ENCODE measurements at places on chromosomes 2 and 18. TPM values are rescaled to one million over a fixed set of nuclear protein-coding genes. Genes with fewer than 3 reads are reported as not detected.

DNA sequence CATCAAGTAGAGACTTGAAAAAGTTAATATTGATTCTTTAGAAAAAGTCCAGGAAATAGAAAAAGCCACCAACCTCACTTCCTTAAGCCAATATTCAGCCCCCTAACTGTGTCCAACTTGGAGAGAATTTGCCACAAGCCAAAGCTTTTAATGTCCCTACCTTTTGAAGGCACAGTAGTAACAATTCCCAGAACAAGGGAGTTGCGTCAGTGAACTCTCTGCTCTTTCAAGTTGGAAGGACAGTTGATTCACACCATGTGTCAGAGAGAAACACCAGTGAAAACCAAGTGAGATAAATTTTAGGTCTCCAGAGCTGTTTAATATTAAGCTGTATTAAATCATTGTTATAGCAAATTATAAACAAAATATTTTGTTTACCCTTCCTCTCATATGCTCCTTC, 66.1 kb downstream of the EXOC6B start:
- no peak for DNase-seq

GRCh38 chr2:74815941-74816340, 18.0 kb upstream of the HK2 start:
- DNase-seq = no peak

GRCh38 chr2:232892843-232893242, 22.8 kb downstream of the SNORC start:
- no peak for DNase-seq

GRCh38 chr18:708096-708495, 4.3 kb downstream of the ENOSF1 start:
- no peak for DNase-seq

- DNase-seq = peak; percentile 93
These were observed 18.6 kb upstream of the COL6A3 start for GRCh38 chr2:237432484-237433092.

GRCh38 chr18:493986-494983, 6.2 kb downstream of the COLEC12 start:
- peak; percentile 94 for DNase-seq

DNA sequence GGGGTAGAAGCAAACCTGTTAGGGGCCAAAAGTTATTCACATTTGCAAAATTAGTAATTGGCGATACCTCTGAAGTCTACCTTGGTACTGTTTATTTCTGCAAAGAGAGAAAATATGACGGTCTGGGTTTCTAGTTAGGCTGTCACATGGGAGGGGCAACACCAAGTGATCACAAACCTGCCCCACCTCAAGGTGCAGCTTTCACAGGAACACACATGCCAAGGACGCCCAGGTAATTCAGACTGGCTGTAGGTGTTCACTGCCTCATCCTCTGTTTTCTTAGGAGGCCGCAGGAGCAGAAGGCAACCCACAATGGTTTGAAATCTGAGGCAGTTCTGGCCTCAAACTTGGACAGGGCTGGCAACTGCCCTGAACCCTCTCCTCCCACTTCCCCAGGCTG, 56.2 kb downstream of the STPG4 start:
- DNase-seq = no peak

DNA sequence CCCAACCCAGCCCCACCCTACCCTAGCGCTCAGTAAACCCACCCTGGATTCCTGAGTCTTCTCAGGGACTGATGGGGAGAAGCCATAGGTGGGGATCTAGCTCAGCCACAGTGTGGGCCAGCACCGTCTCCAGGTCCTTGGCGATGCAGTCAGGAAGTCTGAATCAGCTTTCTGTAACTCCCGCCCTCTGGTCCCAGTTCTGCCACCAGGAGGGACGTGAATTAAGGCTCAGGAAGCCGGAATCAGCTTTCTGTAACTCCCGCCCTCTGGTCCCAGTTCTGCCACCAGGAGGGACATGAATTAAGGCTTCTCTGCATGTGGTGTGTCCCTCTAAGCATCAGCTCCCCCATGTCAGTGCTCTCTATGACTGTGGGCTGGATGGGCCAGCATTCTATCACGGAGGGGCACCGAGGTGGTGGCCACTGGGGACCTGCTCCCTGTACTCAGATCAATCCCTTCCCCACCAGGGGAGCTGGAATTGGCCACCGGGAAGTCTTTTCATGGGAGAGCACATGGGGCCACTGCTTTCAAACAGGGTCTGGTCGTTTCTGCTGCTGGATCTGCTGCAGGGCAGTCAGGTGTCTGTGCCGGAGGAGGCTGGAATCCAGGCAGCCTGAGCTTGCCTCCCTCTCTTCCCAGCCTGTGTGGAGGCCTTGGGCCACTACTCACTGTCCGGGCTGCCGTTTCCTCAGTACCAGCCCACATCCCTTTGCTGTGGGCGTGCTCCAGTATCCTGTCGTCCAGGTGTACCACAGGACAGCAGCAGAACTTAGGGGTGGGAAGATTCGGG, 24.7 kb downstream of the ASB18 start:
- DNase-seq = no peak

GRCh38 chr2:151030663-151031230, 230.9 kb downstream of the RBM43 start:
- no peak for DNase-seq

GRCh38 chr2:17355608-17356329, 162.5 kb downstream of the RAD51AP2 start:
- no peak for DNase-seq

GRCh38 chr2:12338946-12339697, 377.6 kb upstream of the TRIB2 start:
- no peak for DNase-seq

GRCh38 chr2:166088634-166089033, 39.2 kb downstream of the SCN1A start:
- DNase-seq = peak; percentile 60

DNA sequence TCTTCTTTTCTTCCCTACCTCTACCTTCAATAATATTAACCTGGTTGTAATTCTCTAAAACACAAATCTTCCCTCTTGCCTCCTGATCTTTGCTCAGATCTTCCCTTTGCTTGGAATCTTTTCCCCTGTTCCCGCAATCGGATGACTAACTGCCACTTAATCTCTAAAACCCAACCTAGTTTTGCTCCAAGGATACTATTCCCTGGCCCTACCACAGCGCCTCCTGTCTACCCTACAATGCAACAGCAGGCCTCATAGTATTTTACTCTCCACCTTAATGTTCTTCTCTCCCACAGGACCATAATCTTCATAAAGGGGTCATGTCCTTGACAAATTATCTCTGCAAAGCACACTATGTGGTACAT, 246.8 kb upstream of the TNP1 start:
- peak; percentile 65 for DNase-seq

DNA sequence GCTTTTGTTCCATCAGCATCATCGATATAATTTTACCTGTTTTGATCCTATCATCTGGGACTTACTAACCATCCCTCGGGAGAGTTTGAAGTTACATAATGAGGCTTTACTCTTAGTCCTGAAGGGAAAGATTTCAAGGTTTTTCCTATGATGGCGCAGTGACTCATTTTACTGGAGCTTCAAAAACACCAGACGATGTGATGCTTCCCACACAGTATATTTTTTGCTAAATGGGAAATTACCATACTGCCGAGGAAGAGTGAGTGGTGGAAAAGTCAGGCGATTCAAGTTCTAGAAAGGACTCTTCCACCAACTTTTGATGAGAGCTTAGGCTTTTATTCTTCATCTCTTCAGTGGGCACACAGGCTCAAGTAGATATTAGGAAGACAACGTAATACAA, 44.6 kb upstream of the GCG start:
- DNase-seq = peak; percentile 91

DNA sequence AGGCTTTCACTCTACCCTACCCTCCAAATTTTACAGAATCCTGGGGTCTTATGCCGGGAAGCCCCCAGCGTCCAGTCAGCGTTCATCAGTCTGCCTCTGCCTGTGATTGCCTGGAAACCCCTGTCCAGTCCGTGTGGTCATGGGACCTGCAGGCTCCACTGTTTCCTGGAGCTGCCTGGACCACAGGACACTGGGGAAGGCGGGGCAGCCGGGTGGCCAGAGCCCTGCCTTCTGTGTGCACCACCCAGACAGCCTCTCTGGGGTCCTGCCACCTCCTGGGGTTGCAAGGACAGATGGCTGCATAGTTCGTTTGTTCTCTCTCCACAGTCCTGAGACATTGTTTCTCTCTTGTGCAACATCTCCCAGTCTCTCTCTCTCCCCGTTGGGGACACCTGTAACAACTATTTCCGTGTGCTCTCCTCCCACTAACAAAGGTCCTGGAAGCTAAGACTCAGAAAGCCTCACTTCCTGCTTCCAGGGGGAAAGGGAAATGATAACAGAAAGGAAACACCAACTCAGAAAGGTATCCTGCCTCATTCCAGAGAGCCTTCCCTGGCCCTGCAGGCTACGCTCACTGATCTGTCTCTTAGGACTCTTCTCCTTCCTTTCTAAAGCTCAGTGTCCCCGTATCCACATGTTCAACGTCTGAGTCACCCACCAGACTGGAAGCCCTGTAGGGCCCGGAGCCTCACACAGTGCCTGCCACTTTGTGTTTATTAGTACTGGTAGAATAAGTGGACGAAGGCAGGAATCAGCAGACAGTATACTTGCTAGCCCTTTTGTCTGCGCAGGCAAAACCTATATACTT, 192.8 kb upstream of the RAB12 start:
- peak; percentile 4 for DNase-seq

DNA sequence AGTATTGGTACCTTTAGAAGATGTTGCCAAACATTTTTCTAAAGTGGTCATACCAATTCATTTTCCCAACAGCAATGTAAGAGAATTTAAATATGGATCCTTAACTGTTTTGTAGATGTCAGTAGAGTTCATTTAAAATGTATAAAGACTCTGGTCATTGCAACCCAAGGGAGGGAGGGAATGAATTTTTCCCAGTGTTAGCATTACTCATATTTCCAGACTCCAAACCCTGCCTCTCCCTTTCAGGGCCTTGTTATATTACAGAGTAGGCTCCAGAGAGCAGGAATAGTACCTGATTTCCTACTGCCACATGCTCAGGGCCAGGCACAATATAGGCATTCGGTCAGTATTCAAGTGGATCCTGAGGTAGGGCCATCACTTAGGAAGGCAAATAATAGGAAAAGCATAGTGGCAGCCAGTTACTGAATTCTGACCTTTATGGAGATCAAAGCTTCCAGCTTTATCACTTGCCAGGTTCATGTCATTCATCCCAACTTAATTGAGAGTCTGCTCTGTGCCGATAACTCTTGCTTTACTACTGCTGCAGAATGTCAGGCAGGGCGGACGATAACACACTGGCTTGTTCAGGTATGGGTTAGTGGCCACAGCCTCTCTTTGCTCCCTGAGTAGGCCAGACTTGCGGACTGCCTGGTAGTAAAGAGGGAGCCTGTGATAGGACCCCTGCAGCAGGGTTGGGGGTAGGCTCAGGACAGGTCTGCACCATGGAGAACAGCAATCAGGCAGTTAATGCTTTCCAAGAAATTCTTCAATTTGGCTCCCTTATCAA, 75.3 kb downstream of the OSBPL6 start:
- DNase-seq = no peak

- DNase-seq = no peak
These were observed 43.9 kb downstream of the PSD4 start for GRCh38 chr2:113217455-113218282.

DNA sequence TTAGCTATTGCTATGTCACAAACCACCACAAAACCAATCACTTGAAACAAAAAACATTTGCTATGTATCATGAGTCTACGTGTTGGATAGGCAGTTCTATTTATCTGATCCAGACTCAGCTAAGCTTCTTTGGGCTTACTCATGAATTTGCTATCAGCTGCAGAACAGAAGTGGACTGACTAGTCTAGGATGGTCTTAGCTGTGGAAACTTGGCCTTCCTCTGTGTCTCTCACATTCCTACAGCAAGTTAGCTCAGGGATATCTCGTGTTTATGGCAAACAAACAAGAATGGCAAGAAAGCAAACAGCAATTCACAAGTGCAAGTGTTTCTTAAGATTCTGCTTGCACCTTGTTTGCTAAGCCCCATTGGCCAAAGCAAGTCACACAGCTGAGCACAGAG, 288.0 kb upstream of the TNP1 start:
- DNase-seq = peak; percentile 70

GRCh38 chr2:240392084-240392947, 43.1 kb upstream of the GPC1 start:
- no peak for DNase-seq

DNA sequence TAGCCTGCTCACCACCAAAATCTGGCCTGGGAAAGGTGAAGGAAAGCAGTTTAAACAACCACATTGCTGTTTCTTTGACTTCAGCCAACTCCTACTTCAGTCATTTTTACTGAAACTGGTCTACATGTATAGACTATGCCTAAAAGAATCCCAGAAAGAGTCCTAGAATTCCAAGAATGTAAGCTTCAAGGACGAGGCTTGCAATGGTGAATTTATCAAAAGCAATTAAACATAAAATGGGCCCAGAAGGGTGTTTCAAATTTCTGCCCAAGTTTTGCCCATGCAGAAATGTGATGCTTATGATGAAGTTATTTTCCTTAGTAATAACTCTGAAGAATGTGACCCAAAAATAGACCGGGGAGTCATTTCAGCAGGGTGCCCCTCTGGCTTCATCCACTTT, 16.6 kb downstream of the EN1 start:
- DNase-seq = no peak

DNA sequence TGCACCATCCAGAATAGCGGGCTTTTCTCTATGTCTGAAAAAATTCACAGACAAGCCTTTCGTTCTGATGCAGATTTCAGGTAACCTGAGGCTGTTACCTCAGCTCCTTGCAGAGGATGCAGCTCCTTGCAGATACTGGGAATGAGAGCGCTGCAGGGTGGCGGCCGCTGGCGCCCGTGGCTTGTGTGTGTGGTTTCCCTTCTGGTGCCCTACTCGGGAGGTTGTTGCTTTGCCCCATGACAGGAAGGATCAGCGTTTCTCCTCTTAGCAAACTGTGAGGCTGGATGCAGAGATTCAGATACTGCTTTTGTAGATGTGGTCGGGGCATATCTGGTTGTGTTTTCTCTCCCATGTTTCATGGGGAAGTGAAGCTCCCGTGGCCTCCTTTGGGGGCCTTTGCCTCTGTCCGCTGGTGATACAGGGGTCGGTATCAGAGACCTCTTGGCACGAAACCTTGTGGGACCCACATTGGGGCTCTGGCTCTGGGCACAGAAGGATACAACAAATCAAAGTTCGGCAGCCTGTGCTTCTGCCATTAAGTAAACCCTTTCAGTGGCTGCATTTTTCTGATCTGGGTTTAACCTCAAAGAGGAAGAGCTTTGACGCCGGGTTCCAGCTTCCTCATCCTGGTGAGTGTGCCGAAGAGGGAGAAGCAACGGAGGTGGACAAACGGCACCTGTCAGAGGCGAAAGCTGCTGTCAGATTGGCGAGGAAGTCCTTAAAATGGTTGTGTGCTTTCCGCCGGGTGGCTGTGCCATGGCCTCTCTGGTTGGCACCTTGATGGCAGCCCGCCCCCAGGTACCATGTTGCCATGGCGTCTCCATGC, 127.8 kb downstream of the MBP start:
- no peak for DNase-seq

- peak; percentile 8 for DNase-seq
These were observed 52.7 kb downstream of the CCDC68 start for GRCh38 chr18:54906331-54907185.

Gene DPP4
- total RNA-seq = 24.2 TPM

Gene ARHGAP25
- total RNA-seq = 0.36 TPM

Gene TRAPPC12
- 33.6 TPM for total RNA-seq

Gene VWA3B
- not detected for total RNA-seq

Gene MYO3B
- not detected for total RNA-seq

Gene ERICH2
- total RNA-seq = not detected

Gene GPR39
- 9.0 TPM for total RNA-seq

Gene MAP3K19
- not detected for total RNA-seq

Gene GPR45
- total RNA-seq = not detected

Gene ANKAR
- 4.4 TPM for total RNA-seq

Gene WNT6
- total RNA-seq = not detected

Gene RGPD5
- total RNA-seq = 14.3 TPM

Gene ANAPC1
- 50.7 TPM for total RNA-seq

Gene COL4A4
- total RNA-seq = 0.28 TPM

Gene ROCK2
- total RNA-seq = 28.3 TPM
